ENCODE measurements at places on chromosomes 4 and X.

DNA sequence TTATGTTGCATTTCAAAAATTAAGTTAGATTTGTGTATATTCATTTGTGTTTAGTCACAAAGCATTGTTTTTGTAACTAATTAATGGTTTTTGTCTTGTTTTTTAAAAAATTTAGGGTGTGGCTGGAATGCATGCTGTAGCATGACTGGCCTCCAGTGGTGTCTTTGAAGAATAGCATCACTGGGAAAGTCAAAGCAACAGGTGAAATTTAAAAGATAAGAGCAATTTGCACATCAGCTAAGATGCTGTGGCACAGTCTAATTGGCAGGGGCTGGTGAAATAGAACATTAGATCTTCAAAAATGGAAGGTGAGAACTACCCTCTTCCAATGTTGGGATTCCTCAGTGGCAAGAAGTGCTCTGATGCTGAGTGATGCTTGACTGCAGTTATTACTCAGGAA lies 45.3 kb downstream of the ANK2 start:
- no peak for DNase-seq

- DNase-seq: no peak
Observed at GRCh38 chr4:173231916-173232315, 63.3 kb downstream of the GALNT7 start.

DNA sequence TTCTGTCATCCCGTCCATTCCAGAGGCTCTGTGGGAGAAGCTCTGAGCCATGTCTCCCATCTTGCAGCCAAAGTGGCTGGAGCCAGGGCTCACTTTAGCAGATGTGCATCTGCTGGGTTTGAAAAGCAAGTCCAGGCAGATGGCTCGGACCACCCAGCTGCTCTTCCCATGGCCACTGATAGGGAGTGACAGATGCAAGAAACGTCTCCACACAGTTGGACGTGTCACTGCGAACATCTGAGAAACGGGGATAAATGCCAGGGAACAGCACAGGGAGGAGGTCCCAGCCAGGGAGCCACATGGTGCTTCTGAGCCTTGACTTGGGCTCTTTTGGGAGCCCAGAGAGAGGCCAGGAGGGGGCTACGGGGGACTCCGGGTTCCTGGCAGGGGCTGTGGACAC lies 242.3 kb downstream of the AFAP1 start:
- no peak for DNase-seq

- no peak for DNase-seq
Observed at GRCh38 chr4:52853351-52853750, 8.8 kb upstream of the RASL11B start.

- no peak for DNase-seq
Observed at GRCh38 chr4:8278009-8278395, 8.4 kb downstream of the HTRA3 start.

DNA sequence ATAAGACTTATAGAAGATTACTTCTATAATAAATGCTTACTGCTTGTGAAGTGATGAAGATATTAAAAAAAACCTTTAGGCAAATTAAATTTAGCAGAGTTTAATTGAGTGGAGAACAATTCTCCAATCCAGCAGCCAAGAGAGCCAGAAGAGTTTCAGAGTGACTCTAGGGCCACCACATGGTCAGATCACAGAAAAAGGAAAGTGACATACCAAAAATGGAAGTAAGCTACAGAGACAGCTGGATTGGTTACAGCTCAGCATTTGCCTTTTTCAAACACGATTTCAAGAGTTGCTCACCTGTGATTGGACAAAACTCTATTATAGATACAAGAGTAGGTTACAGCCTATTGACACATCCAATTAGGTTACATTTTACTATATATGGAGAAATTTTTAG lies 79.0 kb upstream of the TRAM1L1 start:
- DNase-seq: no peak

DNA sequence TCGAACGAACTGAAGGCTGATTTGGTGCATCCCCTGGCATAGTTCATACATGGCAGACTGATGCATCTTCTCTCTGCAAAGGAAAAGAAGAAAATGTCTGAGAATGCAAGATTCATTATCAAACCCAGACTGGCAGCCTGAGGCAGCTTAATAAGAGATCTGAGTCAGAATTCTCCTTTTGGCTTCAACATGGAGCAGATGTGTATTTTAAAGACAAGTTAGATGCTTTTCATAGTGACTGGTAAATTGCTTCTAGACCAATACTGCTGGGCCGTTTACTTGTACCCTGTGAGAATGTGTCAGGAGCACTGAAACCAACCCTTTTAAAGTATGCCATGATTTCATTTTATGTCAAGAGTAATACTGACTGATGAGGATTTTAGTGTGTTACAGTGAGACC lies 322.0 kb downstream of the NR3C2 start:
- no peak for DNase-seq

GRCh38 chrX:27751976-27752375 lies 55.8 kb upstream of the MAGEB10 start:
- DNase-seq: no peak

DNA sequence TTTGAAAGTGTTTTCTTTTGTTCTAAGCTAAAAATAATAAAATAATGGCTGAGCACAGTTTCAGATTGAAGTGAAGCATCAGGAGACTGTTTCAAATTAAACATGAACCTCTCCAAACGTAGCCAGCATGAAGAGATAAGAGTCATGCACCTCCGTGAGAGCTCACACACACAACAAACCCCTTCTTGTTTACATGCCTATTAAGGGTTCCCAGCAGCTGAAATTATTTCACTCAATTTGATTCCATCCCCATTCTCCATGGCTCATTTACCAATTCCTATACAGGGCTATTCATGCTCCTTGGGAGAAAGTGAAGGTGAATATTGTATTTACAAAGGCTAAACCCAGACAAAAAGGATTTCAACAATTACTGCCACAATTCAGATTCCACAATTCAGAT lies 954.1 kb upstream of the INTU start:
- DNase-seq: no peak

- DNase-seq: no peak
Observed at GRCh38 chrX:5936438-5936837, 292.2 kb downstream of the NLGN4X start.

GRCh38 chr4:23171976-23172375 lies 479.2 kb downstream of the GBA3 start:
- no peak for DNase-seq

DNA sequence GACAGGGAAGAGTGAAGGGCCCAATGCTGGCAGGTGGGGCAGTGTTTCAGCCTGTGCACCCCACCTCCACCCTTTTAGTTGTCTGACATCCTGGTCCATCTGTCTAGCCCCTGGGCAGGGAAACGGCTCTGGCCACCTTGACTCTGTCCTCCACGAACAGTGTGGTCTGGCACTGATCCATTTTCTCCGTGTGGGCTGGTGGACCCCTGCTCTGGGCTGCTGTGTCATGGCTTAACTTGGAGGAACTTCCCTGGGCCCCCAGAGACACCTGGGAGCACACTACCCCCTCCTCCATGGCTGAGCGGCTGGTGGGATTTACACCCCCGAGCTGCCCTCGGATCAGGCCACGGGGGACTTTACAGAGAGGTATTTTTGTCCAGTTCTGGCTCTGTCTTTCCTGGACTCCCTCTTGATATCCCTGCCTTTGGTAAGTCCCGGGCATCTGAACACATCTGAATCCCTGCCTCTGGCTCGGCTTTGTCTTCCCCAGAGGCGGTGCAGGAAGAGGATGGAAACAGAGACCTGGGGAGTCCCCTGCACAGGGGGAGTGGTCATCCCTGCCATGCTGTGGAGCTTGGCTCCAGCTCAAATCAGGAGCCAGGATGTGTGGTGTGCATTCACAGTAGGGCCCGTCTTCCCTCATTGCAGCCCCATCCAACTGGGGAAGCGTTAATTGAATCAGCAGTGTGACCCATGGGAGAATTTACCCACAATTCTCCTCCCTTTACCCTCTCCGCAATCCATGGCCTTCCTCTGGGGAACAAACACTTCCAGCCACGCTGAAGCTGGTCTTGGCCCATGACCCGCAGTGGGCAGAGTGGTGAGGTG lies 6.3 kb upstream of the NKX1-1 start:
- DNase-seq: no peak

- DNase-seq: no peak
Observed at GRCh38 chrX:914206-914605, 283.6 kb downstream of the SHOX start.

DNA sequence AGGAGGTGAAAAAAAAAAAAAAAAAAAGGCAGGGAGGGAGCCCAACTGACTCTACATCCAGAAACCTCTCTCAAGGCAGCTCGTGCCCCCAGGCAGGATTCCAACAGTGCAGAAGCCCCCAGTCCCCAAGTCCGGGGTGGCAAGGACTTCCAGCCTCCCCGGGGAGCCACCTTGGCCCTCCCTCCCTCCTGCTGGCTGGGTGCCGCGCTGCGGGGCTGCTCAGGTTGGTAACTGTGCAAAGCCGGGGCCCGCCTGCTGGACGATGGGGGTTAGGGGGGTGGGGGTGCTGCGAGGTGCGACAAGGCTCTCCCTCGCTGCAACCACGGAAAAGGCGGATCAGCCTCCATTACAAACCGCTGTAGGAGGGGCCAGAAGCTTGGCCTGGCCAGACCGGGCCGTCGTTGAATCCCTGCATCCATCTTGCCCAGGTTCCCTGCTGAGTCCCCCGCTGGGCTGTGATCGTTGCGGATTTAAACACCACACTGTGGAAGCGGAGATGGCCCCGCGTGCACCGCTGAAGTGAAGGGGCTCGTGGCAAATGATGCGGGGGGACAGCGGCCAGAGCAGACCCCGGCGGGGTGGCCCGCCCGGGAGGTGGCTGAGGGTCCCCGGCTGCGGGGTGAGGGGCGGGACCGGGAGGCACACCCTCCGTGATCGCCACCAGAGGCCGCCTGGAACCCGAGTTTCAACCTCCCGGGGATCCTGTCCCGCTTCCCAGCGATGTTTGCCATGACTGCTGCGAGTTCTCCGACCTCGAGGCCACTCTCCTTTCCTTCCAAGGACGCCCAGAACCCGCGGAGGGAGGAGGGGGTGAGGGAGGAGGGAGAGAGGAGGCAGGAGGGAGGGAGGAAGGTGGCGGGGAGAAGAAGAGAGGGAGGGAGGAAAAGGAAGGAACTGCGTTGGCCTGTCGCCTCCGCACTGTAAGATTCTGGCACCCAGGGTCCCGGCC lies 58.0 kb upstream of the DDX3X start:
- DNase-seq: peak; percentile 27

DNA sequence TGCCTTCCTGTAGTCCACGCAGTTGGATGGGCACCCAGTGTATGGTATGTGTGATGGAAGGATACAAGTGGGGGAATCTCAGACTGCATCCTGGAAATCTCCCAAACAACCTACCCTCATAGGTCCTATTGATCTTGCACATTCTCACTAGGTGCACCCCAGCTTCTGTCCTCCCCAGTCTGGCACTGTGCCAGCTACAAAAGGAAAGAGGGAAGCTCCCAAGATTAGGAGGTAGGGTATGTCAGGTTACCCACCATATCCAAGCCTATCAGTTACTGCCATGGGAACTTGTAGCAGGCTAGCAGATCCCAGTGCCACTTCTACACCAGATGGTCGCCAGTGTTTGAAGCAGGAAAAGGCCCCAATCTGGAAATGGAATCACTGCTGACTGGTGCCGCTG lies 11.6 kb downstream of the TBX22 start:
- DNase-seq: no peak

GRCh38 chrX:136635235-136635634 lies 12.7 kb upstream of the CD40LG start:
- no peak for DNase-seq

GRCh38 chrX:153460826-153461225 lies 9.6 kb downstream of the HAUS7 start:
- DNase-seq: no peak

DNA sequence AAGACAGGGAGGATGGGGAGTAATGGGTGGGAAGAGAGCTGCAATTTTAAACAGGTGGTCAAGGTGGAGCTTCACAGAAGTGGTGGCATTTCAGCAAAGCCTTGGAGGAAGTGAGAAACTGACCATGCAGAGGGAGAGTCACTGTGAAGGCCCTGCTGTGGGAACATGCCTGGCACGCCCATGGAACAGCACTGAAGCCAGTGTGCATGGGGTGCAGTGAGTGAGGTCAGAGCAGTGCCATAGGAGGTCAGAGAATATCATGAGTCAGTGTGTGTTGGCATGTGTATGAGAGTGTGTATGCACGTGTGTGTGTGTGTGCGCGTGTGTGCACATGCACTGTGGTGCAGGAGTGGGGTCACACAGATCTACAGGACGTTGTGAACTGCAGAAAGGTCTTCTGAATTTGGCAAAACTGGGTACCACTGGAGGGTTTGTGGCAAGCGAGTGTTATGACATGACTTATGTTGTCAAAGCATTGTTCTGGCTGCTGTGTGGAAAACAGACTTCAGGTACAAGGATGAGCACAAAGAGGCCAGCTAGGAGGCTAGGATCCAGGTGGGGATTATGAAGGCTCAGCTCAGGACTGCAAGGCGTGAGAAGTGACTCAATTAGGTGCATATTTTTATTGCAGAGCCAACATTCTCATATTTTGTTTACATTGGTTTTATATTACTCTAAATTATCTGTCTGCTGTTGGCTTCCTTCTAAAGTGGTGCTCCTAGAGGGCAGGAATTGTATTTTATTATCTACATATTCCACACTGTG lies 34.0 kb downstream of the ZNF827 start:
- no peak for DNase-seq

- DNase-seq: no peak
Observed at GRCh38 chr4:47221721-47222120, 190.4 kb downstream of the GABRB1 start.

DNA sequence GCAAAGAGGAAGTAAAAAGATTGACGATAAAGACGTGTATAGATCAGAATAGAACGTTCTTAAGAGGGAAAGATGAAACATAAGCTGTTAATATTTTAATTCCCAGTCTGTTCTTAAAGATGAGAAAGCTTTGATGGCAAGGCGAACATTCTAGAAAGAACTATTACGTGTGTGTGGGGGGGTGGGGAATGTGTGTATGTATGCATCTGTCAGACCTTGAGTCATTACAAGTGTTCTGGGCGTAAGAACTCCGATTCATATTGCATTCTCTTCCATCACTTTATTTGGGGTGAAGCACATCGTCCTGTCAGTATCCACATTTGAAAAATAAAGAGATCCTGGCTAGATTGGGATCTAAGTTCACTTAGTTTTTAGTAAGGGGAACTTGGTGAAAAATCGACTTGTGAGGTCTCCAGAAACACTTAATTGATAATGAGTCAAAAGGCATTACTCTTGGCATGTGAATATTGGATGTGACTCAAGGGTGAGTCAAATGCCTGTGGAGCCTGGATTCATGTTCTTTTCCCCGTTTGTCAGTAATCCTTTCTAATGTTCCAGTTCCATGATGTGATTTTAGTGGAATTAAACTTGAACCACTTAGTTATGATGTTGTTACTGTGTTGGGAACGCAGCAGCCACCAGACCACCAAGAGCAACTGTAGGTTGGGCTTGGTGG lies 3.1 kb downstream of the SMS start:
- DNase-seq: no peak

- DNase-seq: no peak
Observed at GRCh38 chr4:100679926-100680325, 162.1 kb upstream of the EMCN start.

DNA sequence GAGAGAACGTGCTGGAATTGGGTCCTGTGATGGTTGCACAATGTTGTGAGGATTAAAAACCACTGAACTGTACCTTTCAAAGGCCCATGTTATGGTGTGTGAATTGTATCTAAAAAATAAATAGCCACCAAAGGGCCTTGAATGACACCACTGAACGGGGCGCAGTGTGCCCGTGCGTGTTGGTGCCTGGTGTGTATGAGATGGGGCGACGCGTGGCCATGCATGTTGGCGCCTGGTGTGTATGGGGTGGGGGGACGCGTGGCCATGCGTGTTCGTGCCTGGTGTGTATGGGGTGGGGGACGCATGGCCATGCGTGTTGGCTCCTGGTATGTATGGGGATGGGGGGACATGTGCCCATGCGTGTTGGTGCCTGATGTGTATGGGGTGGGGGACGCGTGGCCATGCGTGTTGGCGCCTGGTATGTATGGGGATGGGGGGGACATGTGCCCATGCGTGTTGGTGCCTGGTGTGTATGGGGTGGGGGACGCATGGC lies 66.6 kb upstream of the HELT start:
- no peak for DNase-seq
